ENCODE measurements at places on chromosomes 6 and 20.
A peak's percentile ranks its signal among the peaks of the same experiment; 100 is the strongest.

GRCh38 chr20:8652396-8652795 lies 416.5 kb upstream of the PLCB4 start:
- DNase-seq = no peak

DNA sequence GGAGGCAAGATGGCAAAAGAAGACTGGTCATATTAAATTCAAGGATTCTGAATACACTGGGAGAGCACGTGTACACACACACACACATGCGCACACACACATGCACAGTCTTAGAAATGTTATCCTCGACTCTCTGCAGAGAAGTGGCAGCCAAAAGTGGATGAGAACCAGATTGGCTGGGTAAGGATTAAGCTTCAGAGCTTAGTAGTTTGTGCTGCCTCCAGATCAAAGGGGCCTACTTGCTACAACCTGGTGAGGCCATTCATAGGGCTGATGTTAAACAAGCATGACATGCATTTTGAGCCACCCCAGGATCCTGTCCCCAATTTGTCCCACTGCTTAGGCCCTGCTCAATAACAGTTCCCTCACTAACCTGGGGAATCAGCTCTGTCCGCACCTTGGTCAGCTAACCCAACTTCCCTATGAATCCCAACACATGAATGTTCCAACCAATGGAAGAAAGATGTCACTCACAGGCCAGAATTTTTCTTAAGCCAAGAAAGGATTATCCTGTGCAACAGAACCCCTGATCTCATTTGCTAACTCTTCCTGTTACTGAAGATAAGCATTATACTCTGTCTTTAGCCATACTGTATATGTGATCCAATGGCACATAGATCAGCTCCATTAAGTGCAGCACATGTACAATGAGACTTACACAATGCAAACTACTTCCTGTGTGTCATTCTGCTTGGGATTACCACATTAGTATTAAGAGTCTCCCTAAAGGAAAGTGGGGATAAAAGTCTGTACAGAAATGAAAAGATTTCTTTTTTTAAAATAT lies 31.0 kb downstream of the TOMM6 start:
- no peak for DNase-seq

DNA sequence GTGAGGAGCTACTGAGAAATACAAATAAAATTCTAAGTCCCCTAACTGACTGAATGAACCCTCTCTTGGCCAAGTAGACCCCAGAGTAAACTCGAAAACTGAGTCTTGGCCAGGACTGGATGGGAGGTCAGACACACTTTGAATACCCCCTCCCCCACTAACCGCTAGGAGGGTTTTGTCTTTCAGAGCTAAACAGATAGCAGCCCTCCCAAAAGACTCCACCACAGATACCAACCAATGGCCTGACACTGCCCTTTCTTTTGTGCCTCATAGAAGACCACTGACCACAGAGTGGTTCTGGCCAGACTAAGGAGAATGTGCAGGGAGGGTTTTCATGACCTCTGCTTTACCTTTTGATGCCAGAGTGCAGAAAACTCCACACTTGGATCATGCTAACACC lies 42.1 kb downstream of the SPACA1 start:
- no peak for DNase-seq

GRCh38 chr20:45949542-45950329 lies 15.3 kb downstream of the PCIF1 start:
- DNase-seq = no peak

- peak; percentile 18 for DNase-seq
Measured at GRCh38 chr6:45619994-45620471, 242.3 kb upstream of the SUPT3H start.

DNA sequence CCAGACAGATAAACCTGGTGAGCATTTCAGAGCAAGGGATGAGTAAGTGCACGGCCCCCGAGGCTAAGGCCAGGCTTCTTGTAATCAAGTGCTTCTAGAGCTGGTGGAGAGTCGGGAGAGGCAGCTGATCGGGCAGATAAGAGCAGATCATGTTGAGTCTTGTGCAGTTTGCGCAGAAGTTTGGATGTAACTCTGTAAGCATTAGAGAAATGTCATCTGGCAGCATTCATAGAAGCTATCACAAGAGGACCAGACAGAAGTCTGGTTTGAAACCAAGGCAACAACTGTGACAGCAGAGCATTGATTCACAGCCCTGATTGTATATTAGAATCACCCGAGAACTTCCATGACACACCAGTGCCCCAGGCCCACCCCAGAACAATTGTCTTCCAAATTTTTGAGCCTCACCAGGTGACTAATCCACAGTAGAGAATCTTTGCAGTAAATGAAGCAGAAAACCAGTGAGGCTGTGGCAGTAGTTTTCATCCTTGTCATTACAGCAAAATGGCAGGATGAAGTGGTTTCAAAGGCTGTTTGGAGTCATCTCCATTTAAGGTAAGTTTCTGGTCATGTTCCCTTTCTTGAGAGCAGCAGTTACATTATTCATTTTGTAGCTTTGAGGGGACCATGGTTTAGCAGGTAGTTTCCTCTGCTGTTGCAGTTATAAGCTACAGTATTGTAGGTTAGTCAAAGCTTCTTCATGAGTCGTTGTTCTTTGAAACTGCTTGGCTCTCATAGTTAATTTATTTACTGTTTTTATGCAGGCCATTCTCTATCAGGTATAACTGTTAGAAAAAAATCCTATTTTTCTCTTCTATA lies 84.1 kb downstream of the RNF217 start:
- no peak for DNase-seq

All from T-cell (primary cell).